ENCODE measurements at places on chromosomes 11 and 22.

DNA sequence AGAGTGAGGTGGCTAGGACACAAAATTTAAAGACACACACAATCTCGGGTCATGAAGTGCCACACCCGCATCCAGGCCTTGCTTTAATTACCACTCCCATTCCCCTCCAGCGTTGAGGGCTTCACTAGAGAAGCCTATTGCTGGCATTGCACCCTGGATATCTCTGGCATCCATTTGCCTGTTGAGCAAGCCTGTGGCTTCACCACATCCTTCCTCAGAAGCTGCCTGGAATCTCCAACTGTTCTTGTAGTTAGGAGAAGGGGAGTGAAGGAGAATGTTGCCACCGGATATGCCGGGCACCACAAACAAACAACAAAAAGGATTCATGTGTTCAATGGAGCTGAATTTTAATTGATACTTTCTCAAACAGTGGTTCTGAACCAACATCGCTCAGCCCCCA, 34.4 kb upstream of the RCN1 start:
- no peak for DNase-seq

GRCh38 chr22:41384128-41384527, 2.4 kb downstream of the TEF start:
- no peak for DNase-seq

GRCh38 chr22:21055564-21055834, 9.8 kb downstream of the LRRC74B start:
- no peak for DNase-seq

DNA sequence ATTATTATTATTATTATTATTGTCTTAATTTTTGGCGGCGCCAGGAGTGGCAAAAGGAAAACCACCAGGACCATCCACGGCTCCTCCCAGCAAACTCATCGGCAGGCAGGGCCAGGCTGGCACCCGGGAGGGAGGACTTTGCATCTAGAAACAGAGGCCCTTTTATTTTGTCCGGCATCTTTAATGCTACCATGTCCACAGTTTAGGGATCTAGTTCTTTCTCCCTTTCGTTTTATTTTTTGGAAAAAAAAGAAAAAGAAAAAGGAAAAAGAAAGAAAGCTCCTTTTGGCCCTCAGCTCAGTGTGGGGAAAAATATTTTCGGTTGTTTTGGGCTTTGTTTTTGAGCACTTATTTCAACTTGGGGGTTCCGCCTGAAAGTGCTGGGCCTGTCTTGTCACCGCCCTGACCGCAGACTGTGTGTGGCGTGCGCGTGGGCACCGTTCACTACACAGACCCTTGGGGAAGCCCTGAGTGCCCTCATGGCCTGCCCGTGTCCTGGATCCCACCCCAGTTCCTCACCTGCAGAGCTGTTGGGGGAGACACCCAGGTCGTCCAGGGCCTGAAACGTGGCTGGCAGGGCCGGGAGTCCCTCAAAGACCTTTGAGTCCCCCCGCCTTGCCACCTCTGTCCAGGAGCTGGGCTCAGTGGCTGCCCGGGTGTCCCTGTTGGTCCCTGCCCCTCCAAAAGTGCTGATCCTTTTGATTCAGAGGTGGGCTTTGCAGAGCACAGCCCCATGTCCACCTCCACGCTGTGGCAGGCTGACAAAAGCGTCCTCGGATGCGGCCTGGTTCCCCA, 69.1 kb upstream of the PPARA start:
- DNase-seq, result no peak

DNA sequence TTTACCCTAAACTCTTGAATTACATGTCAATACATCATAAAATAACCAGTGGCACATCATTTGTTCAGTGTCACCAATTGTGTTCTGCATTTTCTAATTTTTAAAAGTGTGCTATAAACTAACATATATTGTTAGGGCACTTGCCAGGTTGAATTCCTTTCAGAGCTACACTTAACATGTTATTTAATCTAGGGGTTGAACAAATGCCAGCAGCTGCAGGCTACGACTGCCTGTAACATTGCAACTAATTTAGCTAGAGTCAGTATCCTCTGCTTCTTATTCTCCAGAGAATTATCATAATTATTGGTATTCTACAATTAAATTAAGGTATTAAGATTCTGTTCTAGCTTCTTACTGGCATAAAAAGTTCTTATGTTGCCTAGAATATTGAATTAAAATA, 46.4 kb upstream of the ARHGAP42 start:
- no peak for DNase-seq

- no peak for DNase-seq
Measured at GRCh38 chr11:90465553-90465952, 242.7 kb upstream of the CHORDC1 start.

All from kidney glomerular epithelial cell (primary cell).